ENCODE measurements at places on chromosomes 4 and X.

- DNase-seq = no peak
Measured at GRCh38 chrX:47844117-47844516, 7.4 kb downstream of the ZNF81 start.

DNA sequence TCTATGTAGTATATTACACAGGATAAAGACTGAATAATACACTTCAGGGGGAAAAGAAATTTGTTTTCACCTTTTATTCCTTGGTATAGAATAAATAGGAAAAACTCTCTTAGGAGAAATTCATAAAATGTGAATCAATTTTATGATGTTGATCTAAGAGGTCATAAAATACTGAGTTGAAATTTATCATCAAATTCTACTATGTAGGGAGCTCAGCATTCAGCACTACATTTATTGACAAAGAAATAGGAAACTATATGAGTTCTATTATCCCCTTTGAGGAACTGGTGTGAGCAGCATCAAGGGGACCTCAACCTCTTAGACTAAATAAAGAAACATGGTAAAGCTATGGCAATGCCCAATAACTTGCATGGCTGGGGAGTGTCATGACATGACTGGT lies 348.2 kb upstream of the SMIM31 start:
- no peak for DNase-seq

- no peak for DNase-seq
Measured at GRCh38 chr4:14920759-14921320, 81.4 kb upstream of the CPEB2 start.

- no peak for DNase-seq
Measured at GRCh38 chr4:112348488-112349158, 51.5 kb downstream of the ALPK1 start.

GRCh38 chrX:16826207-16826606 lies 39.9 kb downstream of the TXLNG start:
- DNase-seq = no peak

- no peak for DNase-seq
Measured at GRCh38 chr4:181659202-181659601, 584.0 kb upstream of the TENM3 start.

DNA sequence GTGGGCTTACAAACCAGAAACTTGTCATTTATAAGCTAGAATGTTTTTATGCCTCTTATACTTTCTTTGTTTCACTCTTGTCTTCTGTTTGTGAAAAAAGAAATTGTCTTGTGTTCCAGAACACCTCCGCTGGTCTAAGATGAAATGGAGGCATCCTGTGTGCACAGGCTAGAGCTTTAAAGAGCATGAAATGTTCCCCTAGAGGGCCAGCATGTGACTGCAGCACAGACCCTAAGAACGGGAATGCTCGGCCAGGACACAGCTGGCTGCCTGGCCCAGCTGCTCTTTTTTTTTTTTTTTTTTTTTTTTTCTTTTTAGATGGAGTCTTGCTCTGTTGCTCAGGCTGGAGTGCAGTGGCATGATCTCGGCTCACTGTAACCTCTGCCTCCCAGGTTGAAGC lies 33.6 kb downstream of the SETD7 start:
- DNase-seq = no peak

DNA sequence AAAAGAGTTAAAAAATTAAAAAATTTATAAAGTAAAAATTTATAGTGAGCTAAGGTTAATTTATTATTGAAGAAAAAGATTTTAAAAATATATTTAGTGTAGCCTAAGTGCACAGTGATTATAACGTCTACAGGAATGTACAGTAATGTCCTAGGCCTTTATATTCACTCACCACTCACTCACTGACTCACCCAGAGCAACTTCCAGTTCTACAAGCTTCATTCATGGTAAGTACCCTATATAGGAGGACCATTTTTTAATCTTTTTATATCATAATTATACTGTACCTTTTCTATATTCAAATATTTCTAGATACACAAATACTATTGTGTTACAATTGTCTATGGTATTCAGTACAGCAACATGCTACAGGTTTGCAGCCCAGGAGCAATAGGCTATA lies 1623.2 kb downstream of the RPA4 start:
- no peak for DNase-seq

GRCh38 chr4:7236847-7237246 lies 44.5 kb downstream of the SORCS2 start:
- no peak for DNase-seq

- DNase-seq = no peak
Measured at GRCh38 chrX:125203737-125204578, 115.7 kb upstream of the TEX13C start.

GRCh38 chr4:8205749-8206611 lies 6.9 kb downstream of the SH3TC1 start:
- DNase-seq = no peak

GRCh38 chr4:169268951-169269760 lies 1.6 kb downstream of the SH3RF1 start:
- no peak for DNase-seq

DNA sequence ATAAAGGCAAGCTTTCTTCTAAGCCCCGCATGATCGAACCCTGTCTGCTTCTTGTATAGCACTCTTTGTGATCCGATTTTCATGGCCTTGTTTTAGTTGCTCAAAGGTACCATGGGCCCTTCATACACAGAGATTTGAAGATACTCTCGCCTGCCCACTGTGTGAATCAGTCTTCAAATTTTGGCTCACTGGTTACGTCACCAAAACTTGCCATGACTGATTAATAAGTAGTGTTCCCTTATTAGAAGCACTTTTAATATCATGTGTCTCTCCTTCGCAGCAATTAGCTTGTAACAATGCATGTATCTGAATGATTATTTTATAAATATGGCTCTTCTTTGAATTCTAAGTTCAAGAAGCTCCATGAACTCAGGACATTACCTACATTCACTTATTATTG lies 880.5 kb downstream of the STPG2 start:
- DNase-seq = no peak

DNA sequence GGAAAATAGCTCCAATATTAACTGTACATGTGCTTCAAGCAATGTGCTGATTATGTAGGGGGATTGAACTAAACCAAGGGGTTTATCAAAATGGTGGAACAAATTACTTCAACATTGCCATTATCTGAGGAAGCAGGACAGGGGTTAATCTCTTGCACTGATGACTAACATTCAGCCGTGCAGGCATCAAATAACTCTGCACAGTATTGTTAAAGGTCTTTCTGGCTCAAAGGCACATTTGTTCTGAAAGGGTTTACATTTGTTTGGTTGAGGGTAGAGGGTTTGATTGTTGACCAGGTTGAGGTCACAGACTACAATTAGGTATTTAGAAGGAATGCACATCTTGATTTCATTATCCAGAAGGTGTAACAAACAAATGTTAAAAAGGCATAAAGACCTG lies 32.2 kb upstream of the CCSER1 start:
- DNase-seq = no peak

DNA sequence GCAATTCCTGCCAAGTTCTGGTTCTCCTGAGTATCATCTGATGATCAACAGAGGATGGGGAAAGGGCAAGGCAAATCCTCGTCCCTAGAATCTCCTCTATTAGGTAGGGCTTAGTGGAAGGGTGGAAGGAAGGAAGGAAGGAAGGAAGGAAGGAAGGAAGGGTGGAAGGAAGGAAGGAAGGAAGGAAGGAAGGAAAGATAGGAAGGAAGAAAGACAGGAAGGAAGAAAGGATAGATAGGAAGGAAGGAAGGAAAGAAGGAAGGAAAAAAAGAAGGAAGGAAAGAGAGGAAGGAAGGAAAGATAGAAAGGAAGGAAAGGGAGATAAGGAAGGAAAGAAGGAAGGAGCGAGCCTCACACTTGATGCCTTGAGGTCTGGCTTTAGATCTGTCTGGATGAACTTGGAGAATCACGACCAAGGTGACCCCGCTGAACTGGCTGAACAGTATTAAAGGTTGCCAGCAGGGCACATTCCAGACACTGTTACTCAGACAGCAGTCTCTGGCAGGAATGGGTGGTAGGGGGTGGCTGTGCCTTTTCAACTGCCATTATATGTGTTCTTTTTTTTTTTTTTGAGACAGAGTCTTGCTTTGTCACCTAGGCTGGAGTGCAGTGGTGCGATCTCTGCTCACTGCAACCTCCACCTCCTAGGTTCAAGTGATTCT lies 57.1 kb downstream of the MAP7D2 start:
- DNase-seq = no peak

DNA sequence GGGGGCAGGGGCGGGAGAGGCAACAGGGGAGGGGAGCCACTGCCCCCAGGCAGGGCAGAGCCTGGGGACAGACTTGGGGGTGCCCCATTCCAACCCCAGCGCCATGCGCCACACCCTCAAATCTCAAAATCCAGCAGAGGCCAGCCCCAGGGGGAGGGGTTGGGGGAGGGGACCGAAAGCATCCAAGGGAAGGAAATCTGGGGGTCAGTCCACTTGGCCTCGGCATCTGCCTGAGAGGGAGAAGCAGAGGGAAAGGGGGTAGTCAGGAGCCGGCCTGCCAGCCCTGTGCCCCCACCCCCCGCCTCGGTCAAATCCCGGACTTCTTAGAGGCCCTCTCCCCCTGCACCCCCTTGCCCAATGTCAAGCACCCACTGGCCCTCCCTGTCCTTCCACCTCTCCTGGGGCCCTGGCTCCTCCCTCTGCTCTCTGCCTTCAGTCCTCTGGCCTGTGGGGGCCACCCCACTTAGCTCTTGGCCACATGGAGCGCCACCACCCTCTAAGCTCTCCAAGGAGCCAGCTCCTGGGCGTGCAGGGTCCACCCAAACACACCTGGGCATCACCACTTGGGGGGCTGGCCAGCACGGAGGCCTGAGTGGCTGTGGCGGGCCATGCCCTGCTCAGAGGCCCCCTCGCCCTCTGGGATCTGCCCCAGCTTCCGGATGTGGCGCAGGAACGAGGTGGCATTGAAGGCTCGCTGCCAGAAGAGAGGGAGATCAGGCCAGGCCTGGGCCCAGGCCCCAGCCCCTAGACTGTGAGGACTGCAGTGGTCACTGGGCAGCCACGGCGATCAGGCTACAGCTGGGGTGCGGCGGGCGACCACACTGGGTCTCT lies 3.5 kb downstream of the PNCK start:
- DNase-seq = no peak

- no peak for DNase-seq
Measured at GRCh38 chrX:39065051-39065871, 264.0 kb downstream of the MID1IP1 start.

- DNase-seq = no peak
Measured at GRCh38 chr4:7238300-7238960, 46.1 kb downstream of the SORCS2 start.

DNA sequence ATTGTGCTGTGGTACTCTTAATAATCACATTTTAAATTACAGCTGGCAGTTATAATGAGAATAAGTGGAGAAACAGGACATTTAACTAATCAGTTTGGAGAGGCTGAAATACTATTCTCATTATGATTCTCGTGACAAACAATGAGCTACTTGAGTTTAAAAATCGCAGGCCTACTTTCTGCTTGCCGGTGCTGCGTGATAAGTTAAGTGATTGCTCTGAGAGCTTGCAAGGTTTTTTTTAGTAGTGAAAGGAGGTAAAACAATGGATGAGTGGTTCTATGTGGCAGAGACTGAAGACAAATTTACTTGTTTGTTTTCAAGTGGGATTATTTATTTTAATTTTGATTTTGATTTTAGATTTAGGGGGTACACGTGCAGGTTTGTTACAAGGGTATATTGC lies 114.0 kb downstream of the RAPGEF2 start:
- DNase-seq = no peak

GRCh38 chrX:23884427-23885024 lies 23.2 kb downstream of the APOO start:
- DNase-seq = no peak

DNA sequence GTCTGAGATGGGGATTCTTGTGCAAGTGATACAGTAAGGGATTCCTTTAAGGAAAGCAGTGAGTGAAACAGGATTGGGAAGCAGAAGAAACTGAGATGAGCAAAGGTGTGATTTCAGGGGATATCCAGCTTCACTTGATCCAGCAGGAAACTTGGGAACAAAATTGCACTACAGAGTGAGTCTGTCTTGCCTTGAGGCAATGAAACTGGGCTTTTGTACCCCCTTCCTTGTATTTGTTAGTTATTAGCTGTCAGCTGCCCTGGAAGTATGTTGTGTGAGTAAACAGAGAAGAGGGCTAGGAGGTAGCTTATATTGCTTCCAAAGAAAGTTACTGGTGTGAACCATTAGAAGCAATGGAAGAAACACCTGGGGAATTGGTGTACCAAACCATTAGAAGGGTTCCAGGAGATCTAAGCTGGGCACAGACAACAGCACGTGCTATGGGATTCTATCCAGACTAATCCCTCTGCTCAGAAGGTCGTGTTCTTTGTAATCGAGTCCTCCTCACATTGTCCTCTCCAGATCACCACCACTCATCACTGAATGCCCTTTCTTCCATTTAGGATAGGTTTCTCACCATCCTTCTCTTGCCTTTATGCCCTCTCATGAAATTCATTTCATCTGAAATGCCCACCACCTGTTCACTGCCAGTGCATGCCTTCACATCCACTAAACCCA lies 76.0 kb downstream of the PDLIM5 start:
- no peak for DNase-seq

DNA sequence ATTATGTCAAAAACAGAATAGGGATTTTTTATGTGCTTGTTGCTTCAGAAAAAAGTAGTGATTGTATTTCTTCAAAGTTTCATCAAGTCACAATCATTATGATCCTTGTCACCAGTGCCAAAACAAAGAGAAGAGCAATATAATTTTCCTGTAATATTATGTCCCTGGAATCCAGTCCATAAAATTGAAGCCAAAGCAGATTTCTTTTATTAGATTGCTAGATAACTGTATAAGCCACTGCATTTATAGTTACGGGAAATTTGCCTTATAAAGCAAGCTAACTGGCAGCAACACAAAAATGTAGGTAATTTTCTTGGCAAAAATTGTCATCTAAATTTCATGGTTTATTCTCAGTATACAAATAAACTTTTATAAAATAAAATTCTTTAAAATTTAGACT lies 296.1 kb upstream of the ANKRD50 start:
- DNase-seq = no peak

DNA sequence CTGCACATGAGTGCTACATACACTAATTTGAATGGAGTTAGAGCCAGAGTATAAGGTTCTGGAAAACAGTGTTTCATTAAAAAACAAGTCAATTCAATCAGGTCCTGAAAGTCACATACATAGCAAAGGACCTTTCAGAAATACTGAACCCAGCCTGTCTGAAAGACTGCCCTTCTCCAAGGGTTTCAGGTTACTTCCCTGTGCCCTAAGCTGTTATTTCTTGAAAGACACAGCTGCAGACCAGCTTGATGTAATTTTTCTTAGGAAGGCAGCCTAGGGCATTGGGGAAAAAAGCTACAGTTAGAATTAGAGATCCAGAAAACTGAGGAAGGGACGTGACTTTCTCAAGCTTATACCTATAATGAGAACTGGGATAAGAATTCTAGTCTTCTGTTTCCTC lies 155.9 kb upstream of the MAOA start:
- DNase-seq = no peak

GRCh38 chr4:181161669-181162068 lies 1081.5 kb upstream of the TENM3 start:
- no peak for DNase-seq

DNA sequence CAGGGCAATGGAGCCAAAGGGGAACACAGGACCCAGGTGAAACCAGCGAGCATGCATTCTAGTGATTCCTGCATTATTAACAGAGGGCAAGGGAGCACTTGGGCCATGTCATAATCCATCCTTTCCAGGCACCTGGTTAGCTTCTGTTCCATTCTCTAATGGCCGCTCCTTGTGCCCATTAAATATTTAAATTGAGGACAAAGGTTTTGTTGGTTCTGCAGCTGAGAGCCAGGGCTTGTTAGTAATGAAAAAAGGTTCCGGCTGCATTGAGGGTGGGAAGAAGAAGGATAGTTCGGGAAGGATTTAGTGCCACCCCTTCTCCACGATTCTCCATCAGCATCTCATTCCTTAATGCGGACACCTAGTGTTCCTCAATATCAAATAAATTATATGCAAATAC lies 13.6 kb downstream of the SOD3 start:
- no peak for DNase-seq

- no peak for DNase-seq
Measured at GRCh38 chr4:159079074-159079473, 23.8 kb upstream of the RAPGEF2 start.

Measured in stimulated activated CD8-positive, alpha-beta memory T cell treated with anti-CD3 and anti-CD28 coated beads, Interleukin-4, amount 100 ng/mL, for 1 hour (primary cell).